ENCODE measurements at places on chromosomes 3 and 15.

- DNase-seq: no peak
Measured at GRCh38 chr3:102174312-102174712, 260.5 kb upstream of the ZPLD1 start.

GRCh38 chr15:89163271-89164055, 57.9 kb downstream of the RLBP1 start:
- no peak for DNase-seq

GRCh38 chr3:17638356-17638755, 104.1 kb downstream of the TBC1D5 start:
- no peak for DNase-seq

GRCh38 chr15:39589815-39590644, 9.2 kb downstream of the THBS1 start:
- DNase-seq: no peak

- no peak for DNase-seq
Measured at GRCh38 chr3:160544844-160545503, 20.4 kb downstream of the KPNA4 start.

DNA sequence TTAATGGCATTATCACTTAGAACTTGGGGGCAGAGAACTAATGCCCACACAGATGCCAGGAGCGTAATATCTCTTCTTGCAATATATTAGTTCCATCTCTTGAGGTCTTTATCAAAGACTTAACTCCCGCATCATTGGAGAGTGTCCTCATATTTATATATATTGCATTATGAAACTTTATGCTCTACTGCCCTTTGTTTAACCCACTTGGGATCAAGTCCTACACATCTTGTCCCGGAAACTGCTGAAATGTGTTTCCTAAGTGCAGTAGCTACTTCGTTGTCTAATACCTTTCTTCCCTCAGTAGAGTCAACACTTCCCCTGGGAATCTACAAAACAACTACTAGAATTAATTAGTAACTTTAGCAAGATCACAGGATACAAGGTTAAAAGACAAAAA, 1029.2 kb downstream of the OTOL1 start:
- no peak for DNase-seq

DNA sequence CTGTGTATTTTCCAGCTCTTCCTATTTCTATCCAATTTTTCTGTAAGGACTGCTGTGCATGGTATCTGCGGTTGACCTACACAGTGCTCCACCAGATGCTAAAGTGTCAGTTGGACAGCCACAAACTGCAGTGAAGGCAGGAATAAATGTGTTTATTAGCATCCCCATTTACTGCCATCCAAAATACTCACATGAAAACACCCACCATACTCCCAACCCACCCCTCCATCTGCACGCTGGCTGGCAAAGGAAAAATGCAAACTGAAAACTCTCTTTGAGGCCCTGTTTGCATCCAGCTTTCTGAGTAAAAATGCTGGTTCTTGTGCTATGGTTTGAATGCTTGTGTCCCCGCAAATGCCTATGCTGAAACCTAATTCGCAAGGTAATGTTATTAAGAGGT, 515.5 kb downstream of the ZNF385D start:
- DNase-seq: no peak

DNA sequence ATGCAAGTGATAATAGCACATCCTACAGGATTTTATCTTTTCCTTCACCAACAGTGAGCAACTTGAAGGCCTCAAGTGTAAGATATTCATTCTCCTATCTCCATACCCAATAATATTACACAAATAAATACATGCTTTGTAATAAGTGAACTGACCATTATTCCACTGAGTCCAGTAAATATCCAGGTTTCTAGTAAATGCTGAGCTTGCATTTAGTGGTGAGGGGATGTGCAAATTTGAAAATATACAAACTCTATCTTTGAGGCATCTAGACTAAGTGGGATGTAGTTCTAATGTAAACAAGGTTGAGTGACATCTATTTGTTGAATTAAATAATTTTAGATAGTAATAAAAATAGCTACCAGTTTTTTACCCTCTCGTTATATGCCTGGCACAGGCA, 587.6 kb upstream of the IL12A start:
- no peak for DNase-seq

- DNase-seq: no peak
Measured at GRCh38 chr3:104612218-104612617, 754.5 kb upstream of the ALCAM start.

- DNase-seq: no peak
Measured at GRCh38 chr3:101643861-101644613, 32.9 kb downstream of the ZBTB11 start.

- DNase-seq: no peak
Measured at GRCh38 chr3:169454823-169455222, 208.7 kb downstream of the MECOM start.

GRCh38 chr3:38264353-38264771, 1.2 kb upstream of the SLC22A13 start:
- no peak for DNase-seq

GRCh38 chr15:43093026-43093425, 12.8 kb downstream of the UBR1 start:
- DNase-seq: peak; percentile 20

DNA sequence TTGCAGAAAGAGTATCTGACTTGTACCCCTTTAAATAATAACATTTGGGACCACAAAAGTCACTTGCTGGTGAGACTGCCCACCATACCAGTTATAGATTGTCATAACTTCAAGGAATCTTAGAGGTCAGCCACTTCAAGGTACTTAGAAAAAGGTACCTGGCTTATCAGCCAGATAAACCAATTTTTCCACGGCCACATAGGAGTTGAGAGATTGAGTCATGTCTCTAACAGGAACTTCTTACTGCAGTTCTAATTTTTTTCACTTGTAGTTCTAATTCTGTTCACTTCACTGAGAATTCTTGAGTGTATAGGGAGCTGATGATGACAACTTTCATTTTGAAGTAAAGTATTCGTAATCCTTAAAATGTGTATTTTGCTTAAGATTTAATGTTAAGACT, 317.1 kb upstream of the CBLB start:
- no peak for DNase-seq

- no peak for DNase-seq
Measured at GRCh38 chr3:144708437-144708836, 736.8 kb downstream of the DIPK2A start.

DNA sequence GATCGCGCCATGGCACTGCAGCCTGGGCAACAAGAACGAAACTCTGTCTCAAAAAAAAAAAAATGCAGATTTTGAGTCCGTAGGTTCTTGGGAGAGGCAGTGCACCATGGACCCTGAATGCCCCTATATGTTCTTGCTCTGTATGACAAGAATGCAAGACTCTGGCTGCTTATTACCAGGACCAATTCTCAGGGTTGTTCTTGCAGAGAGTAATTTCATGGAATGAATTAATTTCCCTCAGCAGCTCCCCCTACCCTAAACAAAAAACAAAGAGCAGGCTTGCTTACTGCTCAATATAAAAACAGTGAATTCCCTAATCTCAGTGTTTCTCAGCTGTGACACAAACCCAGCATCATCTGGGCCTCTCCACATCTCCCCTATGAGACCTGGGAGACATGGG, 20.5 kb upstream of the DYNC1LI1 start:
- no peak for DNase-seq

DNA sequence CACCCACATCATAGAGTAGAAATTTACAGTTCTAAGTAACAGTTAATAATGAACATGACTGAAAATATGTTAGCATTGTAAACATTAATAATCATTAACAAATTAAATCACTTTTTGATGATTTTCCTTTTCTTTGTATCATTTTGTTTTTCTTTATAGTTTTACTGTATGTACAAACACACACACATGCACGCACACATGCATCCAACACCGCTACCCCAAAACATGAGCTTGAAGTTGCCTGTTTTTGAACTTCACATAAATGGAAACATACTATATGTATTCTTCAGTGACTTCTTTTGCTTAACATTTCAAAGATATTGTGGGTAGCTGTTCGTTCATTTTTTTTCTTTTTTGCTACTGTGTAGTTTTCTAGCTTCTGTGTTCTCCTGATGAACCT, 123.9 kb downstream of the FNDC3B start:
- DNase-seq: no peak

- no peak for DNase-seq
Measured at GRCh38 chr15:85673326-85673725, 121.4 kb downstream of the KLHL25 start.

GRCh38 chr3:49219132-49219531, 47.7 kb downstream of the KLHDC8B start:
- no peak for DNase-seq

DNA sequence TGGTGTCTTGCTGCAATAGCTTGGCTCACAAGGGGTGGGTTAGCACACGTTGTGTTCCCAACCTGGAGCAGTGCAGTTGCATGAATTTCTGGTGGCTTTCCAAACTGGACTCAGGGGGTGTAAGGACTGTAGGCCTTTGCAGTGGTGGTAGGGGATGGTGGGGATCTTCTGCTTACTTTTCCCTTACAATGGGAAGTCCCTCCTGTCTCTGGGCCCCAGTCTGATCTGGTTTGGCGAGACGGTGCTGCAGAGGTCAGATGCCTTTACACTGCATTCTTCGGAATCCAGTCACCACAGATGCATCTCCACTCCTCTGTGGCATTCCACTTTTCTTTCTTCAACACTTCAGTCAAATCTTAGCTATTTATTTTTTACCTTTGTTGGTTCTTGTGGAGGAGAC, 132.1 kb downstream of the DOCK3 start:
- DNase-seq: no peak

- DNase-seq: no peak
Measured at GRCh38 chr3:116018646-116019045, 395.3 kb downstream of the GAP43 start.

GRCh38 chr15:63299943-63300575, 22.7 kb downstream of the APH1B start:
- no peak for DNase-seq

- DNase-seq: no peak
Measured at GRCh38 chr3:1855841-1856240, 242.8 kb upstream of the CNTN4 start.

DNA sequence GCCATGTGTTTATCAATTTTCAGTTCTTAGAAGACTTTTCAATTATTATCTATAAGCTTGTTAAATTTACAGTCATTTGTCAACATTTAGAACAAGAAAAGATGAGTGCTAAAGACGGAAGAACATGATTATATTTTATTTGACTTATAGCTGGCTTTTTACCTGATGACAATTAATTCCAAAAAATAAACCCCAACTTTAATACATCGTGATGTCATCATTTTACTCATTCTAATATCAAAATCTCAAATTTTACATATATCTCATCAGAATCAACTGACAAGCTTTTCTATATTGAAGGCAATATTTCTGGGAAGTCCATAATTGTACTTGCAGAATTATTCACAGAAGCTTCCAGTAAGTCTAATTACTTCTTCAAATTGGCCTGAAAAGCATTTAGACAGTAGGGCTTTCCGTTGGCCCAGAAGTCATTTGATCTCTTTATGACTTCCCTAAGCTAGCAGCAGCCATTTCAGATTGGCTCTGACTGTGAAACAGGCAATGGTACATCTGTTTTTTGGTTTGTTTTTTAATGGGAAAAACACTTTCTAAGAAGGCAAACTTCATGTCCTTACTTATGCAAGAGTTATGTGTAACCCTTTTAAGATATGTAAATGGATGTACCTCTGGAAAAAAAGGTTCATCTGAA, 234.7 kb upstream of the PLSCR5 start:
- no peak for DNase-seq

- no peak for DNase-seq
Measured at GRCh38 chr3:94176988-94177745, 114.3 kb downstream of the NSUN3 start.

- DNase-seq: peak; percentile 29
Measured at GRCh38 chr3:89098964-89099585, 8.3 kb upstream of the EPHA3 start.

GRCh38 chr3:139020036-139020867, 474 bp downstream of the PRR23B start:
- DNase-seq: no peak

DNA sequence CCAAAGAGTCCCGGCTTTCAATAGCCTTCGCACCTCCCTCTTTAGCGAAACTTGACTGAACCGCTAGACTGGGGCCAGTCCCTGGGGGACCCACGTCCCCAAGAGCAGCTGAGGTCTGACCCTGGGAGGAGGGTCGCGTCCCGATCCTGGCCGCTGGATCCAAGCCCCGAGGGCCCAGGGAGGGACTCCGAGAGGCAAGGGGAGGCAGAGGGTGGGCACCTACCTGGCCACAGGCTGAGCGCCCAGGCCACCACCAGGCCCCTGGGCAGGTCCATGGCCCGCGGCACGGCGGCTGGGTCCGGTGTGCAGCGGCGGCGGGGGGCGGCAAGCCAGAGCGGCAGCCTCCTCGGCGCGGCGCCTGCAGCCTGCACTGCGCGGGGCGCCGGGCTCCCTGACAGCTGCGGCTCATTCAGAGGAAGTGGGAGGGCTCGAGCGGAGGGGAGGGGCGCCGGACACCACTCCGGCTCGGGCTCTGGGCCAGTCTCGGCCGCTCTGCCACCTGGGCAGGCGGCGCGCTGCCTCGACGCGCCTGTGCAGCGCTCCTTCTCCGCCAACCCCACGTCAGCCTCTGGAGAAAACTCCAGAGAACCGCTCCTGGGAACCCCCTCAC, at the start of gene ITGA11:
Gene ITGA11, minus strand, starts transcription at position 372 of the 610 bp plus-strand sequence. Its CDS starts 97 bp downstream, at position 275.
- DNase-seq: no peak

DNA sequence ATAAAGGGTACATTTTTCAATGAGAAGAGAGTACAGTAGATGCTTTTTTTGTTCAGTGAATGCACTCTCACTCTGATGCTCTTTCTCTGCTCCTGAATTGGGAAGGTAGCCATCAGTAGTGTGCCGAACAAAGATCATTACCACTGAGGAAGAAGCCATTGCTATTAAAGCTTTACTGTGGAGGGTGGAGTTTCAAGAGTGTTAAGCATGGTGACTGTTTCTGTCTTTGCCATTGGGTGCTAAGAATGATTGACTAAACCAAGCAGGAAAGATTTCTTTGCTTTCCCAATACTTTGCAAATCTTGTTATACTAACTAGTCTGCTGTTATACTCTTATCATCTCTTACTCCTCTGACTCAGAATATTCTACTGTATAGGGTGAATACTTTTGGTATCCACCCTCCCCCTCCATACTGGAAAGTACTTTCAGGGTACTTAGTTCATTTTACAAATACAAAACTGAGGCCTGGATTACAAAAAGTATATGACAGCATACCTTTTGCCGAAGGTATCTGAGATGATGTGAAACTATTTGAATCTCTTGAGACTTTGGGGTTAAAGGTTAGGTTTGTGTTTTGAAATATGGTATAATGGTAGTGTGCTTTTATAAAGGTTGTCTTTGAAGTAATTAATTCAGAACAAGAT, 1.7 kb downstream of the RAB11A start:
- DNase-seq: peak; percentile 59

DNA sequence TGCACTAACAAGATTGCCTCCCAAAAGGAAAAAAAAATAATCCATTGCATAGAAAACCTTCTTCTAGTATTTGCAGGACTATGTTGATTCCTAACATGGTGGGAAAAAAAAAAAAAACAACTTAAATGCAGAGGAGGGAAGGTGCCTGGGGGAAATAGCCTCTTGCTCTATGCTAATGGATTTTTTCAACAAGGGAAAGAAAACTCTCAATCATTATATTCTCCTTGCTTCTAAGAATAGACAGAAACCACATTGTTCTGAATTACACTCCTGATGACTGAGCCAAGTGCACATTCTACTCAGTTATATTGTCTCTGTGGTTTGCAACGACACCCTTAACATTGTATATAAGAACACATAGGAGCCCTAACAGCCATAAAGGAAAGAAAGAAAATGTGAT, 760.2 kb downstream of the NAALADL2 start:
- DNase-seq: no peak
